ENCODE measurements at places on chromosomes 16 and 17.

DNA sequence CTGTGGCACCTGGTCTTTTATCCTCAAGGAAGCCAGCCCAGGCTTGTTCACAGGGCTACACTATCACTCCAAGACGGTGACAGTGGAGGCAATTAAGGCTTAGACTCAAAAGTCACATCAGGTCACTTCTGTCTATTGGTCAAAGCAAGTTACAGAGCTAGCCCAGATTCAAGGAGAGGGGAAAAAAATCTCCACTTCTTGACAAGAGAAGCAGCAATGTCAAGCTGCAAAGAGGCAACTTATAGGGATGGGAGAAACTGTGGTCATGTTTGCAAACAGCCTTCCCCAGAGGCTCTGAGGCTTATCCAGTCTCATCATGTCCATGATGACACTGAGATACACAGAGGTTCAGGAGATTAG, 31.6 kb downstream of the SERPINF1 start:
- no peak for DNase-seq

GRCh38 chr16:55711959-55712876, 56.4 kb downstream of the SLC6A2 start:
- peak; percentile 15 for DNase-seq

- DNase-seq: peak; percentile 46
These were observed 1.8 kb downstream of the ASGR1 start for GRCh38 chr17:7177191-7177953.

DNA sequence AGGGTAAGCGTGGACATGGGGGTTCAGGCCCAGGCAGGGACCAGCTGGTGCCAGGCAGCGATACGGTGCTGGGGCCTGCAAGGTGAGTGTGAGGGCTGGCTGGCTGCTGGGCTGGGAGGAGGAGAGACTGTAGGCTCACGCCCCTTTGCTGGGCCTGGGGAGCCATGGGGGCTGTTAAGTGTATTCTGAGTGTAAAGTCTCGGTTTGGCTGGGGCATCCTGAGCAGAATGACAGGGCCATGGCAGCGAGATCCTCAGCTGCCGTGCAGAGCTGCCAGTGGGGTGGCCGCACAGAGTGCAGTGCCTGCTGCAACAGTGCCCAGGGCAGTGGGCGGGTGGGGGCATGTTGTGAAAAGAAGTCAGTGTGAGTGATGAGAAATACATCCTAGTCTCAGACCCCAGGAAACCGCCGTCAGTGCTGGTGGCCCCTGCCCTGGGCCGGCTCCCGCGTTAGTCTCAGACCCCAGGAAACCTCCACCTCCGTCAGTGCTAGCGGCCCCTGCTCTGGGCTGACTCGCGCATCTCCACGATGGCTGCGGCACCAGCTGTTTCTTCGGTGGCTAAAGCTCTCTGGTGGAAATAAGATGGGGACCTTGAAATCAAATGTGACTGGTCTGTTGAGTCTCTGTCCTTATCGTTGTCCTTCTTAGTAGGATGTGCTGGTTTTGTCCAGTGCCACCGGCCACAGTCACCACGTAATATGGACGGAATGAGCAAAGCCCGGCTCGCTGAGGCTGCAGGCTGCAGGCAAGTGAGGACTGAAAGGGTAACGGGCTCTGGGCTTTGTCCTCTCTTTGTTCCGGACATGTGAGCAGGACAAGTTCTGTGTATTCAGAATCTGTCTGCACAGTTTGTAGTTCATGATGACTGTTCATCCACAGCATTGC, 22.9 kb downstream of the ACSF3 start:
- no peak for DNase-seq

DNA sequence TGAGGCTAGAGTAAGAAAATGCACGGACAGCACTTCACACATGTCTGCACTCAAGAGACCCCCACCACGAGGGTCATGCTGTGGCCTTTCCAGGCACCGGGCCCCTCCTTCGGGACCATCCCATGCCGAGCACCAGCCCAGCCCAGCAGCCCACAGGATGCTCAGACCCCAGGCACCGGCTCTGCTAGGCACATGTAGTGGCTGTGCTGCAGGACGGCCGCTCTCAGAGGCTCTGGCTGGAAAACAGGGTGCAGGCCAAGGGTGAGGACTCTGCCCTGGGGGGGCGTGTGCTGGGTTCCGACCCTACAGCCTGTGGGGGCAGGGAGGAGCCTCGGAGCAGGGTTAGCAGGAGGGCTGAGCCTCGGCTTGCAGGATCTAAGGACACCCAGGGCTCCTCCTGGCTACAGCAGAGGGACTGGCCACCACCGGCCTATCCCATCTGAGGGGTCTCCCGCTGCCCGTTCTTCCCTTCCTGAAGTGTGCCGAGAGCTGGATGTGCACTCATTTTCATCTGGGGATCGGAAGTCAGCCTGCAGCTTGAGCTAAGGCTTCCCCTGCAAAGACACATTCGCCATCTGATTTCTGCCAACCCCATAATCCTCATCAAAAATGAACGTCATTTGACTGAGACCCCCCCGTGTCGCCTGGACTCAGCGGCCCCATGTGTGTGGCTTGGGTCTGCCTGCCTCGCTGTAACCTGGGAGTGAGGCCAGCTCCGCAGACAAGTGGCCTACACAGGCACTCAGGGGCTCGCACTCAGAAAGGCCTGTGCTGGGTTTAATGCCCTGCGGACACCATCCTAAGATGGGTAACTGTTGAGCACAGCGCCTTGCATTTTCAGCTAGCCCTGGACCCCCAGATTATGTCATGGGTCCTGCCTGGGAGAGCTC, 293.1 kb upstream of the FOXF1 start:
- no peak for DNase-seq
